ENCODE measurements at places on chromosomes 3 and 15. TPM values are rescaled to one million over a fixed set of nuclear protein-coding genes. Genes with fewer than 3 reads are reported as not detected.

ARPP21 gene
- 1.5 TPM for polyA plus RNA-seq

DNA sequence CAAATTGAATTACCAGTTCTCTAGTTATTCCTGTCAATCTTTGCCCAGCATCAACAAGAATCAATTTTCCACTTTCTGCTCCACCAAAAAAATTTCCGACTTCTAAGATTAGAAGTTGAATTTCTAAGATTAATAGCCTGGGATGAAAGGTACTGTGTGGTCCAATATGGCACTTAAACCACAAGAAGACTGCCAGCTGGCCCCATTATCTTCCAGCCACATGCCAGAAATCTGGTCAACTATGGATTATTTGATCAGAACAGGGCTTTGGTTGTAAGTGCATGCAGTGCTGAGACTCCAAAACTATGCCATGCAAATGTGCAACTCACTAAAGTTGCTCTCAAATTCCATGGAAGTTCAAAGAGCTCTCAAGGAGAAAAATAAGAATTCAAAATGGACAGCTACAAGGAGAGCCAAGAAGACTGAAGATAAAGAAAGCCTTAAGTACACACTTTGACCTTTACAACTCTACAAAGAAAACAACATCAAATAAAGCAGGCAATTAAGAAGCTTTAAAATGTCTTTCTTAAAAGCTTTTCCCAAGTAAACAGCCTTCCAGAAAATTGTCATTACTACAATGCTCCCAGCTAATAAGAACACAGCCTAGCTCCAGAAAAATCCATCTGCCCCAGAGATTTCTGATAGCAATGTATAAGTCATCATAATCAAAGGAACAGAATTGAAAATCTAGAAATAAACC, 64.2 kb downstream of the ST3GAL6 start:
- no peak for DNase-seq

DNA sequence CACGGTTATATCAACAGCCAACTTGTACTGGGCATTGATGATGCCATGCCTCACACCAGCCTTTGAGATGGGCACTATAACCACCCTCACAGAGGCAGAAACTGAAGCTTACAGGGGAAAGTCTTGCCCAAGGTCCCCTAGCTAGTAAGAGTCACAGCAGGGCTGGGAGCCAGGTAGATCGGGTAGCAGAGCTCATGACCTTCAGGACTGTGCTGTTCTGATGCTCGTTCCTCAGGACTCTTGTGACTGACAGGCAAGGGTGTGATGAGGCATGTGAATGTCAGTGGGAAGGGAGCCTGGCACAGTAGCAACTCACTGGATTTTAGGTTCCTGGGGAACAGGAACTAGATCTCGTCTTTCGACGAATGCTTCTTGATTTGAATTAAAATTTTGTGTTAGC, 65.7 kb downstream of the RLBP1 start:
- DNase-seq = no peak

THSD4 gene
- polyA plus RNA-seq = 34.5 TPM

DNA sequence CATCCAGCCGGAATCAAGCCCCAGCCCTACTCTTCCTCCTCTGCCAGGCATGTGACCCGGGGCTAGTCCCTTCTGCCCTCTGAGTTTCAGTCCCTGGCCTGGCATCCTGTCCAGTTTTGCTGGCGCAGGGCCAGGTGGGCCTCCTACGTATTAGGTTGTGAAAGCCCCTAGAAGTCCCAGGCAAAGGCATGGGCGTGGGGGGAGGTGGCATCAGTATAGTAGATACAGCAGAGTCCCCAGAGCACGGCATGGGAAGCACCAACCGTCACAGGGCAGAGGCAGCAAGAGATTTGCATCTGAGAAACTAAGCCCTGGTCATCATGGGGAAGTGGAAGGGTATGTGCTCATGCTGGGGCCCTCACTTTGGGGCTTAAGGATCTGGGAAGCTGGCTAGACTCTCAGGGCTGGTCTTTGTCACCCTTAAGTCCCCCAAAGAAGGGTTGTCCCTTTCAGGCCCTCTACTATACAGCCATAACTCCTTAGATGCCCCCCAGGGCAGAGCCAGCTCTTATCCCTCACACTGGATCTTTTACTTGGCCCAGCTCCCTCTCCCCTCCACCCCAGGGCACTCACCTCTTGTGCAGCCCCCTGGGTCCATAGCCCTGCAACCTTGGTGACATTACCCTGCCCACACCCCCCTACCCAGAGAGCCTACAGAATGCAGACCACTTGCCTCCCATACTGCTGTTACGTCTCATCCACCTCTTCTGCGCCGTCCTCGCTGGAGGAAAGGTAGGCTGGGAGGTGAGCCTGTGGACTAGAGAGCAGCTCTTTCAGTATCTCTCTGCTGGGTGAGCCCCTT, 11.3 kb downstream of the NBEAL2 start:
- no peak for DNase-seq

- no peak for DNase-seq
These were observed 50.1 kb downstream of the LYSMD4 start for GRCh38 chr15:99683000-99683670.

GRCh38 chr3:52998771-52999513, 46.9 kb downstream of the SFMBT1 start:
- no peak for DNase-seq

GRCh38 chr3:10983219-10983916, 9.2 kb upstream of the SLC6A1 start:
- no peak for DNase-seq

DLL4 gene
- 8.6 TPM for polyA plus RNA-seq

DNA sequence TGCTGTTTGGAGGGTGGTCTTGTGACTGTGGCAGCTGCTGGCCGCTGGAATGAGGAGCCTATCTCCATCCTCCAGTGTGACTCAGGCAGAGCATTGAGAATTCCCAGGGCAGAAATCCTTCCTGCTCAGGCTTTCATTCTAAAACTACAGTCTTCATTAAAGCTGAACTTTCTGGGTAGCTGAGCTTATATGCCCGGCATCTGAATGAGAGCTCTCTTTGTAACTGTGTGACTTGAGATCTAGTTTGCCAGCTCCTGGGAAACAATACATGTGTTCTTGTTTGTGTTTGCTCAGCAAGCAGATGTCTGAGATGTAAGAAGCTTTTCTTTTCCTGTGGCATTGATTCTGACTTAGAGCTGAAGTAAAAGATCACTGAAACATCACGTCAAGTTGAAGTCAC, 22.4 kb downstream of the RLBP1 start:
- no peak for DNase-seq

- no peak for DNase-seq
These were observed 182.5 kb downstream of the CACNA2D3 start for GRCh38 chr3:54304877-54305276.

FGF12 gene
- 8.6 TPM for polyA plus RNA-seq

ENTPD3 gene
- polyA plus RNA-seq = 2.4 TPM

All from right renal pelvis (tissue), 4 donors.